Aorta (tissue), 5 donors: ENCODE measurements at places on chromosomes 7 and 10. TPM values are rescaled to one million over a fixed set of nuclear protein-coding genes. Genes with fewer than 3 reads are reported as not detected.

The MNX1 gene
- not detected for total RNA-seq

The ASZ1 gene
- total RNA-seq = not detected

The DAGLB gene
- 19.7 TPM for total RNA-seq

The PCBD1 gene
- total RNA-seq = 49.1 TPM

GRCh38 chr10:26222563-26222962, 6.0 kb downstream of the GAD2 start:
- H3K36me3 ChIP-seq = no peaks in the 10 kb centered on the region
- no peak for DNase-seq
- H3K4me3 ChIP-seq = no peak overlapping the region
- no peak overlapping the region for H3K27ac ChIP-seq

DNA sequence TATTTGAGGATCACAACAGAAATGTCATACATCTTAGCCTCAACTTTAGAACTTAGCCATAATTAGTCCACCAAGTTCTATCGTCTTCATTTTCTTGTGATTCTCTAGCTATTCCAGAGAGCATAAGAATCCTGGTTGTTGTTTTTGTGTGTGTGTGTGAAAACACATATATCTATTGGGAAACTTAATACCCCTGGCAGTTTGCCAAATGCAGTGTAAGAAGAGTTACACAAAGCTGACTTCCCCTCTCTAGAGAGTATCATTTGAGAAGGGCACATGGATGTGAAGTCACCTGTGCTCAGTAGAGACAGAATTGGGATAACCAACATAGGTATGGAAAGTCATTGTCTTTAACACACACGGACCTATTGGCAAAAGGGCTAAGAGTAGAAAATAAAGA, 19.3 kb downstream of the FOXI2 start:
- H3K36me3 ChIP-seq = no peaks in the 10 kb centered on the region
- H3K27me3 ChIP-seq = no peaks in the 10 kb centered on the region
- no peak for DNase-seq
- H3K4me3 ChIP-seq = no peak overlapping the region
- H3K4me1 ChIP-seq = no peaks in the 10 kb centered on the region

DNA sequence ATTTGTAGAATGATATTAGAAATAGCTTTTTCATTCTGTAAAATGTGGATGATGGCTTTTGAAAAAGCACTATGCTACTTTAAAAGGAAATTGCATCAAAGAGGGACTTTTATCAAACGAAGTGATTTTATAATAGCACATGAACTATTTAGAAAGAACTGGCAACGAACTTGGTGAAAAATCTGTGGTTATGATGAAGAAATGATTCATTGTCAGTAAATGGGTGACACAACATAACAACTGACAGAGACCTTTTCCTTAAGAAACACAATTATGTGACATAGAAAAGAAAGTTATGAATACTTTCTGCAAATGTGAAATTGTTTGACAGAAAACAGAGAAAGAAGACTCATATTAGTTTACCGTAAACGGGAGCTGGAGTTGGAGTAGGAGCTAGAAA, 60.7 kb upstream of the LAMB4 start:
- no peak overlapping the region for H3K27ac ChIP-seq
- H3K4me1 ChIP-seq = no peaks in the 10 kb centered on the region
- no peaks in the 10 kb centered on the region for H3K36me3 ChIP-seq
- H3K4me3 ChIP-seq = no peak overlapping the region
- DNase-seq = no peak
- H3K27me3 ChIP-seq = no peaks in the 10 kb centered on the region

DNA sequence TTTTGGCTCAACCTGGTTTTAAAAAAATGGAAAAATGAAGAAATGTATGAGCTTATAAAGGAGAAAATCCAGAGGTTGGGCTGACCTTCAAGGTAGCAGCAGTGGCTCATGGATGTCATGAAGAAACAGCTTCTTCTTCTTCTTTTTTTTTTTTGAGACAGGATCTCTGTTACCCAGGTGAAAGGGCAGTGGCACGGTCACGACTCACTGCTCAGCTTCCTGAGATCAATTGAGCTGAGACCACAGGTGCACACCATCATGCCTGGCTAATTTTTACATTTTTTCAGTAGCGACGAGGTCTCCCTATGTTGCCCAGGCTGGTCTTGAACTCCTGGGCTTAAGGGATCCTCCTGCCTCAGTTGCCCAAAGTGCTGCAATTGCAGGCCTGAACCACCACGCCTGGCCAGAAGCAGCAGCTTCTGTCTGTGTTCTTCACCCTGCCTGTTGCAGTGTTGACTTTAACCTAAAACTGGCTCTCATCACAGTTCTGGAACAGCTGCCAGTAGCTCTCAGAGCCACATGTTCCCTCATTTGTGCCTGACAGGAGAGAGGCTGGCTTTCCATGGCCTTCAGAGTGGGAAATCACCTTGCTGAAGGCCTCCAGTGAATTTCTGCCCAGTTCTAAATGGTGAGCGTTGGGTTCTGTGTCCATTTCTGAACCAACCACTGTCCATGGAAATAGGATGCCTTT, 117.7 kb downstream of the PFKFB3 start:
- no peak for DNase-seq
- no peaks in the 10 kb centered on the region for H3K4me1 ChIP-seq
- H3K4me3 ChIP-seq = no peak overlapping the region
- H3K27ac ChIP-seq = no peak overlapping the region

DNA sequence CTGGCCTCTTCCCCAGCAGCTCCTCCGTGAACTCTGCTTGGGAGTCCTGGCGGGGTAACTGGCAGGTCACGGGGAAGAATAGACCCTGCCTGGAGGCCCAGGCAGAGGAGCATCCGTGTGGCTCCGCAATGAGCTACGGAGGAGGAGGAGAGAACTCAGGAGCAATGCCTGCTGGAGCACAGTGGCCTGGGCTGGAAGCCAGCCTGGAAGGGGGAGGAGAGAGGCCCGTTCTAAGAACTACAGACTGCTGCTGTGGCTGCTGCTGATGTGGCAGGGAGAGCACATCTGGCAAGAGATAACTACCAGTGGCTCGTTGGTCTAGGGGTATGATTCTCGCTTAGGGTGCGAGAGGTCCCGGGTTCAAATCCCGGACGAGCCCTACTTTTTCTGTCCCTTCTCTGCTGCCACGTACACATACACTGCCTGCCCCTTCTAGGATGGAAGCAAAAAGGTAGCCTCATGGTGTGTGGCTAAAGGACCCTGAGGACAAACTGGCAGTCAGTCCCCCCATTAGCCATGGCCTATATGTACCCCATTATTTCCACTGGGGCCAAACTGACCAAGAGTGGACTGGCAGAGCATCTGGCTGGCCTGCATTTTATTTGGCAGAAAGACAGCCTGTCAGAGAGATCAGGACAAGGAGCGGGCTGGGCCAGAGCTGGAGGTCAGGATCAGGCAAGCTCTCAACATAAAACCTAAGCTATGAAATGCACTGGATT, 7.7 kb upstream of the OPN1SW start:
- H3K27me3 ChIP-seq = no peaks in the 10 kb centered on the region

DNA sequence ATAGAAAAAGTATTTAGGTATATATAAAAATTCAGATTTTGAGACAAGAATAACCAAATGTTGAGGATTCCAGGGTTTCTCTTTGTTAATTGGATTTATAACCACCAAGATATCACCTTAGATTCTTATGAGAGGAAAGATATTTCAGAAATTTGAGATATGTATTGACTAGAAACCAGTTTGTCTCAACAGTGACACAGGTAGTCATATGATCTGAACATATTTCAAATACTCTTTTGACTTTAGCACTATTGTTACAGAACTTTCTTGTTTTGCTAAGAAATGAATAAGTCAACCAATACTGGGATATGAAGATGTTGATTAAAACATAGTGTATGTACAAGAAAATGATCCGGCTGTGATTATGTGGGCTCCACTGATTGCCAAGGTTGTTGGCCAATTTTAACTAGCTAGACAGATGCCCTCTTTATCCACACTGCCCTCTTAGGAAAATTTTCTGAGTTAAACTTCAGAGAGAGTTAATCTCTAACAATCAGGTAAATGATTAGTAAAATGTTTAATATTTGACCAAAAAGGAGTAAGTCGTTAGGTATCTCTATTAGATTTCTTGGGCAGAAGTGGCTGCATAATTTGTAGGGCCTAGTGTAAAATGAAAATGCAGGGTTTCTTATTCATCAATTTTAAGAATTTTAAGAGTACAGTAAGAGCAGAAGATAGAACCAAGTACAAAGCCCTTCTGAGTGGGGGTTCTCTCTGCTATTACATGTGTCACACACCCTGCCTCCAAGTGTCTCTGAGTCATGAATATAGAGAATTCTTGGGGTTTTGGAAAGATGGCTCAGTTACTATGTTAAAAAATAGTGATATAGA, 376.0 kb downstream of the TFEC start:
- H3K27me3 ChIP-seq = no peaks in the 10 kb centered on the region
- no peaks in the 10 kb centered on the region for H3K4me1 ChIP-seq
- DNase-seq = no peak
- H3K4me3 ChIP-seq = no peak overlapping the region
- no peak overlapping the region for H3K27ac ChIP-seq

DNA sequence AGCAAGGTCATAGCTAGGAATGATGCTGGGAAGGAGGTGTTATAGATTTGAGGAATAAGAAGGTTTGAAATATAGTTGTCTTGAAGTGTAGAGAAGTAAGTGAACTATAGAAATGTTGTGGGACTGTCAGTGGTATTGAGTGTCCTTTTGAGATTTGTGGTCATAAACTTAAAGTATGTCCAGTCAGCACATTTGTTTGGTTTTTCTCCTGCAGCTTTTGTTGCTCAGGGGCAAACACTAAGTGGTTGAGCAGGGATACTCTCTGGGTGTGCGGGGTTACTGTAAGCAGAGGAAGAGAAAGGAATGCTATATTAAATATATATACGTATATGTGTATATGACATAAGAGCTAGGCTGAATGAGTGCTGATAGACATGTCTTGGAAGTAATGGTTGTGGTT, 67.1 kb downstream of the HECTD2 start:
- no peak overlapping the region for H3K4me3 ChIP-seq
- H3K27me3 ChIP-seq = no peaks in the 10 kb centered on the region
- H3K4me1 ChIP-seq = no peaks in the 10 kb centered on the region
- H3K27ac ChIP-seq = no peak overlapping the region
- no peak for DNase-seq

GRCh38 chr7:66667023-66667728, 38.5 kb downstream of the KCTD7 start:
- no peaks in the 10 kb centered on the region for H3K36me3 ChIP-seq
- no peak overlapping the region for H3K27ac ChIP-seq
- H3K4me3 ChIP-seq = no peak overlapping the region

DNA sequence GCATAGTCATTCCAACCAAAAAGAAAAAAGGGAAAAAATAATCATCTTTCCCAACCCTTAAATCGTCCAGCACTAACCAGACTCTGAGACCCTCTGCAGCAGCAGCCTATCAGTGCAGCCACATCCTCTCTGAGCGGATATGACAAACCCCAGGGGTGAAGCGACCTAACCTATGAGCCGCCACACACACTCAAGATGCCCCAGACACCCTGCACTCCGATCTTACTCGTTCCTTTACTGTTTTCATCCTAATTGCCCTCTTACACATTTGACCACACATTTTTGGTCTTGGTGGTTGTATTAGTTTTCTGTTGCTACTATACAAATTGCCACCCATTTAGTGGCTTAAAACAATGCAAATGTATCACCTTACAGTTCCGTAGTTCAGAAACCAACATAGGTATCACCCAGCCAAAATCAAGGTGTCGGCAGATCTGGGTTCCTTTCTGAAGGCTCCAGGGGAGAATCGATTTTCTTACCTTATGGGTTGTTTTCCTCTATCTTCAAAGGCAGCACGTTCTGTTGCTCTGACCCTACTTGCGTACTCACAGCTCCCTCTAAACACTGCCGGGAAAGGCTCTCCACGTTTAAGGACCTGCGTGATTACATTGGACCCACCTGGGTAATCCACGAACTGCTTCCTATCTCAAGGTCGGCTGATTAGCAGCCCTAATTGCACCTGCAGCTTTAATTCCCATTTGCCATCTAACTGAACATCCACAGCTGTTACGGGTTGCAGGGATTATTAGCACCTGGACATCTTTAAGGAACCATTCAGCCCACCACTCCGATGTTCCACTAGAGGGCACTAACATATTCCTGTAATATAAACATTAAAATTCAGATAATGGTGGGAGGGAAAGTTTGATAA, 37.3 kb upstream of the PRSS1 start:
- no peaks in the 10 kb centered on the region for H3K4me1 ChIP-seq
- H3K36me3 ChIP-seq = no peaks in the 10 kb centered on the region

GRCh38 chr10:78550090-78550489, 516.4 kb downstream of the RPS24 start:
- no peaks in the 10 kb centered on the region for H3K4me1 ChIP-seq
- no peaks in the 10 kb centered on the region for H3K36me3 ChIP-seq
- H3K27me3 ChIP-seq = no peaks in the 10 kb centered on the region
- H3K27ac ChIP-seq = no peak overlapping the region
- no peak overlapping the region for H3K4me3 ChIP-seq

DNA sequence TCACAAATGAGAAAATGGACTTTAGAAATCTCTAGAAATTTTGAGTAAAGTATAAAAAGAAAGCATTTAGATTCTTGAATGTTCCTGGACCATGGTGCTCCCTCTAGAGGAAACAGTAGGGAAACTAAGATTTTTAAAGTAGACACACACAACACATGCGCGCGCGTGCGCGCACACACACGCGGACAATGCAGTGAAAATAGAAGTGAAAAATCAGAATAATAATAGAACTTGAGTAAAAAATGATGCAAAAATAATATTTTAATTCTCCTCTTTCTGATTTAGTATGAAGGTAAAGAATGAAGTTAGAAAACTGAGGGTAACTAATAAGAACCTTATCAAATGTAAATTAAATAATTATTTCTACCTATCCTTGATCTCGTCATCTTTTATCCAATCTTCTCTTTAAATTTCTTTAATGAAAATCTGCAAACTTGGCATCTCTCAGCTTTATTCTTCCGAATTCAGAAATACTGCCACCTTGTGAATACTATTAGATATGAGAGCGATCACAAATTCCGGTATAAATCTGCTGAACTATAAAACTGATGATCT, 117.0 kb upstream of the AMPH start:
- H3K4me1 ChIP-seq = no peaks in the 10 kb centered on the region
- DNase-seq = no peak
- H3K27ac ChIP-seq = no peak overlapping the region
- H3K36me3 ChIP-seq = peaks cover 6% of the 10 kb centered on the region

DNA sequence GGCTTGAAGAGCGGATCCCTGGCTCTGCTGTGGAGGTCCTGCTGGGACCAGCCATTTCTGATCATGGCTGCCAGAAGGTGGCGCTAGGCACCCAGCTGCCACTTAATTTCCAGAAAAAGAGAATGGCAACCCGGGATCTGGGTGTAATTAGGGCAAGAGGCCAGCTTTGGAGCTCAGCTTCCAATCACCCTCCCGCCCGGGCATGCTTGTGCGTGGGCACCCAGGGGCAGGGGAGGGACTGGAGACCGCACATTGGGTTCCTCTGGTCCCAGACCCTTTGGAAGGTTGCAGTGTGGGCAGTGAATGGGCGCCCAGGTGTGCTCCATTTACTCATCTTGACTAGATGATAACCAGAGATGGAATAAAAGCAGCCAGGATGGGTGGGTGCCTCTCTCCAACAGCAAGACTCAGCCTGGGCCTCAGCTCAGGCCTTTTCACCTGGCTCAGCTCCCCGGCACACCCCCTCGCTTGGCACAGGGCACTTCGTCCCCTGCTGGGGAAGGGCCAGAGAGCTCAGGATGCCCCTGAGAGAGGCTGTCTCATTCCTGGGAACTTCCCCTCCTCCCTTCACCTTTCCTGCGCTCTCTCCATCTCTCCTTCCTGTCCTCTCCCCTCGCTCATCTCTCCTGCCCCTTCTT, 14.7 kb downstream of the FAM241B start:
- H3K27ac ChIP-seq = no peak overlapping the region
- H3K4me3 ChIP-seq = no peak overlapping the region
- DNase-seq = peak; percentile 72
- no peaks in the 10 kb centered on the region for H3K36me3 ChIP-seq
- H3K4me1 ChIP-seq = no peaks in the 10 kb centered on the region
- no peaks in the 10 kb centered on the region for H3K27me3 ChIP-seq
